ENCODE measurements at places on chromosomes 1 and 21.
A peak's percentile ranks its signal among the peaks of the same experiment; 100 is the strongest.

DNA sequence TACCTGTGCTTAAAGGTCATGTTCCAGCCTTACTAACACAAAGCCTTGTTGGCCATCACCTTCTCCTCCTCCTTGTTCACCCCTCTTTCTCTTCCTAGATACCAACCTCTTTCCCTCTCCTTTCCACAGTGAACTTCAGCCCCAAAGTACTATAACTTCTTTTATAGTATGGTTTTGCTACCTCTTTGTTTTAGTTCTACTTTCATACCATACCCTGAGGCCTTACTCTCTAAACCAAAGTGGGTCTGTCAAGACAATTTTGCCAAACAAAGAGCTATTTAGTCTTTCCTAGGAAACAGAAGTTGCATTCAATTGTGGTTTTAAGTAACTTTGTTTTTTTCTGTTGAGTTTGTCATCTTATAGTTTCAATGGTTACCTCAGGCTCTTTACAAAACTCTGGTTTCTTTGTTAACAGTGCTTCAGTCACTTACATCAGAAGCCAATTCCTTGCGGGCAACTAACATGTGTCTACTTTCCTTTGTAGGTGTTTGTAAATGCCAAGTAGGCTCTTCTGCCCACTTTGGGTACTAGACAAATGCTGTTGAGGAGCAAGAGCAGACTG lies 623.9 kb upstream of the PKN2 start:
- no peak for DNase-seq

GRCh38 chr1:156435545-156436140 lies 64.9 kb downstream of the MEF2D start:
- peak; percentile 43 for DNase-seq

DNA sequence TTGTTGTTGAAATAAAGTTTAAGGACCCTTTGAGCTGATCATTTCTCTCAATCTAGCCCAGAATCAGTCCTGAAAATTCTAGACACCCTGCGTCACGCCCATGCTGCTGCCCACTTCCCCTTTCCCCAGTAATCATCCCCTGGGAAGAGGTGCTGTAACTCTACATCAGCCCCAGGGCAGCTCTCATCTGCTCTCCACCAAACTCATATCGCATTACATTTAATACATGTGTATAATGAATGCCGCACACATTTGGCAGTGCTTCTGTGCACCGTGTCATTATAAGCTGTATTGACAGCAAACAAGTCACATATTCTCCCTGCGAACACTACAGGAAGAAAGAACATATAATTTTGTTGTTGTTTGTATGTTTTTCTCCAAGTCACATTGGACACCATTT lies 539.7 kb upstream of the DAB1 start:
- no peak for DNase-seq

- no peak for DNase-seq
These were observed 16.5 kb downstream of the SOD1 start for GRCh38 chr21:31675960-31676359.
